ENCODE measurements at places on chromosomes 1 and 21.

- DNase-seq = no peak
Measured at GRCh38 chr21:33286076-33286475, 19.9 kb downstream of the IL10RB start.

DNA sequence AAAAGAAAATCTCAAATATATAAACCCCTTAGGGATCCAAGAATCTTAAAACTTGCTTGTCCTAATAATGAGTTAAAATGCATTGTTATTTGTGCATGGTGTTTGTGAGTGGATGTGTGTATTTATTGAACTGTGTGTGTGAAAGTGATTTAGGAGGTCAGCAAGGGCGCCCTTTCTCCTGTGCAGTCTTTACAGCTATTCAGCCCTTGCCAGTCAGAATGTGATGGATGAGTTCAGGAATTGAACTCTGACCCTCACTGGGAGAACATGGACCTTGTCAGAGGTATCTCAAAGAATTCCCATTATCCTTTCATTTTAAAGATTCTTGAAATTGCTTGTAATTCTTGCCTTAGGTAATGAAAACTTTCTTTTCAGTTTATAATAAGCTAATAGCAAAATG lies 493.0 kb upstream of the ADGRL4 start:
- no peak for DNase-seq

DNA sequence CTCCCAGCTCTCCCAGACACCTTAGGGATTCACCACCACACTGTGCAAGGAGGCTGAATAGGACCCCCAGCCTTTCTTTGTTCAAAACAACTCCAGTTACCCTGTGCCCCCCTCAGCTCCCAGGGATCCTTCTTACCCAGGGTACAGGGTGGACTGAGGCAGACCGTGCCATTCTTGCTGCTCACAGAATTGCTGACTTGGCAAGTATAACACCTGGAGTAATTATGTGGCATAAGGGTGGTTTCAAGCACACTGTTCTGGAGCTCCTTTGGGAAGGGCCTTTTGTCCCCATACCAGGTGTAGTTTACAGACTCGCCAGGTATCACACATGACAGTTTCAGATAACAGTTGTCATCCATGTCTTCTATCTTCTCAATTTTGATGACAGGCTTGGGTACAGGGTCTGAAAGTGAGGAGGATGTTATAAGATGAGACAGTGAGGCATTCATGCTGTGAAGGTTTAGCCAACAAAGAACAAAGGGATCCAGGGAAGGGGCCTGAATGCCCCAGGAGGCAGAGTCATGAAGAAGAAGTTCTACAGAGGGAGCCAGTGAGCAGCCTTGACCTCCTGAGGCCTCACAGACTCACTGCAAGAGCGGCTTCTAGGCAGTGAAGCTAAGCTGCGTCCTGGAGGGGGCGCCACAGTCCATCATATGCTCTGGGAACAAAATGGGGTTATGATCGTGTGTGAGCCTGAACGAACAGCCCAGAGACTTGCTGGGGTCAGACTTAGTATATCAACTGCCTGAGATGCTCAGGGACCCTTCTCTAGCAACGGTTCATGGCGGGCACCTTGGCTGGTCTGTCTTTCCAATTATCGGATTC lies 30.3 kb downstream of the CD48 start:
- DNase-seq = no peak

- no peak for DNase-seq
Measured at GRCh38 chr1:38834221-38834782, 25.3 kb downstream of the RRAGC start.

DNA sequence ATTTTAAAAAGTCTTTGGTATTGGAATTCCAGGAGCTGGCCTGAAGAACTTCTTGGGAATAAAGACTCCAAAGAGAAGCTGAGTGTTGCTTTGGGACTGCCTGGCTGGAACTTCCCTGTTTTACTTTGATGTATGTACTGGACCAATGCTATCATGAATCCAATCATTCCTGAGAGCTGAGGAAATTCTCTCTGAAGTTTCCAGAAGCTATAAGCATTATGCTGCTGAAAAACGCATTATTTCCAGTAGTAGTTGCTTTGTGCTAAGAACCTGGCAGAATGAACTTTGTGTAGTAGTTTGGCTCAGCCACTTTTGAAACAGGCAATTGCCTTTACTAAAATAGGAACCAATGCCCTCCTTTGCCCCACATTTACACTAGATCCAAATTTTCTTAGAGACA lies 260.7 kb downstream of the HLX start:
- no peak for DNase-seq

- DNase-seq = no peak
Measured at GRCh38 chr1:212290608-212291007, 5.4 kb downstream of the PPP2R5A start.

DNA sequence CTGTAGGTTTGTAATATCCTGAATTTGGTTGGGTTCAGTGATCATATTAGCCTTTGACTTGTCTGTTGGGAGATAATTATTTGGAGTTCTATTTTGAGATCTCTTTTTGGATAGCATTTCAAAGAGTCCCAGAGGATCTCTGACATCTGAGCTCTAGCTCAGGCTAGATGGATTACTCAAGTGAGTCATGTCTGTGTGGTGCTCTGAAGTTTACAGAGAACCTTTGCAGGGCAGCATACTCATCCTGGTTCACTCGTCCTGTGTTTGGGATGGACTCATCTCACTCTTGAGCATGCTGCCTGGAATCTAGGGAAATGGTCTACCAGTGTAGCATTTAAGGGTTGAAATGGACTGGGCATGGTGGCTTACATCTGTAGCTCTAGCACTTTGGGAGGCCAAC lies 29.4 kb upstream of the BMP8A start:
- DNase-seq = no peak

DNA sequence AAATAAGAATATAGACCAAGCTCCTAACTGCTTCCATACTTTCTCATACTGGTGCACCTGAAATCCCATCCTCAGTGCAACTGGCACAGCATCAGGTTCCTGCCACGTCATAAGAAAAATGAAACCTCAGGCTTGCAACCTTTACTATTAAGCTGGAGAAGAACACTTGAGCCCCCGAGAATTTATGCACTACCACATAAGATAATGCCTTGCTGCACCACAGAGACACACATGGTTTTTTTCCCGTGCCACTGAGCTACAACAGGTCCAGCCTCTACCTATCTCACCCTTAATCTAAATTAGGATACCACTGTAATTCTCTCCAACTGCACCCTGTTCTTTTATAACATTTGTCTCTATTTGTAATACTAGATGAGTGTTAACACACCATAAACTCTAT lies 174.5 kb downstream of the DENND1B start:
- no peak for DNase-seq

DNA sequence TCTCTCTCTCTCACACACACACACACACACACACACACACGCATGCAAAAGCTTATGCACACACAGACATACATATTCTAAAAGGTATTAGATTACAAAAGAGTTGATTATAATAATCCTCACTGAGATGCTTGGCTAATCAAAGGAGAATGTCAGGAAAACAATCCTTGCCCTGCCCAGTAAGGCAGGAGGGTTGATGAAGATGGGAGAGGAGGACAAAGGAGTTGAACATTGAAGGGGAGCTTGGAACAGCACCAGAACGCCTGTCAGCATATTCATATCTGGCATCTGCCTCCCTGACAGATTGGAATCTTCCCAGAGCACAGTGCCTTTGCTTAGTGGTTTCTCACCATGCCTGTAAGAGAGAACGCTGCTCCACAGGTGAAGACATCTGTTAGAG lies 68.6 kb upstream of the PALMD start:
- no peak for DNase-seq

- no peak for DNase-seq
Measured at GRCh38 chr1:227883073-227883520, 64.6 kb downstream of the WNT9A start.

GRCh38 chr1:171090604-171091003 lies at the start of gene FMO3:
Gene FMO3 (plus strand): TSS chr1:171090905. CDS start chr1:171092659, 1,754 bp downstream.
- no peak for DNase-seq

- peak; percentile 57 for DNase-seq
Measured at GRCh38 chr1:156160743-156161171, 7.4 kb downstream of the SEMA4A start.

- no peak for DNase-seq
Measured at GRCh38 chr1:203148127-203148526, 20.6 kb downstream of the ADORA1 start.

- DNase-seq = no peak
Measured at GRCh38 chr21:44927259-44927586, 6.5 kb upstream of the ITGB2 start.

DNA sequence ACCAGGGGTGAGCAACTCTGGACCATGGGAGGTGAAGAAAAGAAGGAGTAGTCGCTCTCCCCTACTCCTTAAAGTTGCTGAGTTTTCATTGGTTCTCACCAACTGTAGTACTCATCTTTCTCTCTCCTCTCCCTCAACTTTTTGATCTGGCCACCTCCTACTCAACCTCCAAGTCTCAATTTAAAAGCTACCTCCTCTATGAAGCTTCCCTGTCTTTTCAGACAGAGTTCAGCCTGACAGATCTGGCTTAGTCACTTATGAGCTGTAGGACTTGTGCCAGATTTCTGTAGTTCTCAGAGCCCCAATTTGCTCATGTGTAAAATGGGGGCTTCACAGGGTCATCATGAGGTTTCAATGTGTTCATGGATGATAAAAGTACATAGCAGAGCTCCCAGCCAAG lies 34.5 kb upstream of the HTR1D start:
- DNase-seq = no peak

DNA sequence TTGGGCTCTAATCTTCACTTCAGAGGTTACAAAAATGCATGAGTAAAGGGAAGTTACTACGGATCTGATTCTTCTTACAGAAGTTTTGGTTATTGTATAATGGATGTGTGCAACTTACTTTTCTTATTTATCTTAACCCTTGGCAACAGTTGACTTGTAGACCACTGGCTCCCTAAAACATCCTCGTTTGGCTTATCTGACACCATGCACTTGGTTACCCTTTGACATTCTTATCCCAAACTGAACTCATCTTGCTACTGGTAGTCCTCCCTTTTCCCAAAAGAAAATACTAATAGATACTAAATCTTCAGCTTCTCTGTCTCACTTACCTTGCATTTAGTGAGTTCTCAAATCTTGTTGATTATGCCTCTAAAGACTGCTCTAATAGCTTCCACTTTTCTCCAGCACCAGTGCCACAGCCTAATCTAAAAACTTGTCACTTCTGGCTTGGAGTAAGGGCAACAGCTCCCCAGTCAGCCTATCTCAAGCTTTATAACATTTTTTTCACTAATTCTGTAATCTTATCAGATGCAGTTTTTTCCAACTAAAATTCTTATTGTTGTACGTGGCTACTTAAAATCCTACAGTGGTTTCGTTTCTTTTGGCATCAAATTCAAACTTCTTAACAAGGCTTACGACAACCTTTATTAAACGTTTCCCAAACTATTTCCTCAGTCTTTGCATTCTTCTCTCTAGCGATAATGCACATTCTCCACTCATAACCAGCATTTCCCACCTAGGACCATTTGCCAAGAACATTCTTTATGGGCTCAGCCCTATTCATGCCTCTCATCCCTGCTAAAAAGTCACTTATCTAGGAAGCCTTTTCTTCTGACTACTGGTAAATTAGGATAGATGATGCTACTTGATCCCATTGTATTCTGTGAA lies 204.2 kb downstream of the KCNT2 start:
- DNase-seq = no peak

DNA sequence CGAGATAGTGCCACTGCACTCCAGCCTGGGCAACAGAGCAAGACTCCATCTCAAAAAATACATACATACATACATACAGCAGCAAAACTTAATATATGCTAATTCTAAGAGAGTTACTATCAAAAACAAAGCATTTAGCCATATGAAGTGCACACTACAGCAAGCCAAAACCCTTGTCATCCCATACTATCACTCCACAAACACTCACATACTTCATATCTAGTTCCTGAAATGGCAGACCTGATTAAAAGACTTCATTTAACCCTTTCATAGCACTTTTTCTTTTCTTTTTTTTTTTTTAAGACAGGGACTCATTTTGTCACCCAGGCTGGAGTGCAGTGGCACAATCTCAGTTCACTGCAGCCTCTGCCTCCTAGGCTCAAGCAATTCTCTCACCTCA lies 65.6 kb downstream of the COP1 start:
- DNase-seq = no peak

GRCh38 chr1:202146279-202146678 lies 1.7 kb upstream of the ARL8A start:
- no peak for DNase-seq

- no peak for DNase-seq
Measured at GRCh38 chr21:45390831-45391742, 13.9 kb upstream of the COL18A1 start.

GRCh38 chr1:41650028-41650880 lies 165.8 kb upstream of the EDN2 start:
- DNase-seq = no peak

GRCh38 chr1:161127649-161128048 lies 4.8 kb downstream of the DEDD start:
- no peak for DNase-seq

DNA sequence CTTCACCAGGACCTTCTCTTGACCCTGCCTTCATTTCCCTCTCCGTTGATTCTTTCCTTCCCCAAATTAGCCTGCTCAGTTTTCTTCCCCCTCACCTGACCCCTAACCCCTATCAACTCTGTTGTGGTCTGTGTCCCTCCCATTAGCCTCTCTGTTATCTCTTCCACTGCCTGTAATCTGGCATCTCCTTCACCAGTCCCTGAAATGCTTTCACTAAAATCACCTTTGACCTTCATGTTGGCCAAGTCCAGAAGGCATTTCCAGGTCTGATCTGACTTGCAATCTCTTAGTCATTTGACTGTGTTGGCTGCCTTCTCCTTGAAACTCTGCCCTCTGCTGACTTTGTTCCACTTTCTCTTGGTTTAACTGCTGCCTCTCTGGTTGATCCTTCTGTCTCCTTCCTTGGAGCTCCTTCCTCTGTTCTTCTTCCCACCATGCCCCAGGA lies 28.2 kb downstream of the ATP8B2 start:
- DNase-seq = peak; percentile 47

- DNase-seq = no peak
Measured at GRCh38 chr1:107141491-107142126, 770 bp downstream of the NTNG1 start.

- no peak for DNase-seq
Measured at GRCh38 chr1:22241811-22242210, 98.9 kb upstream of the WNT4 start.

DNA sequence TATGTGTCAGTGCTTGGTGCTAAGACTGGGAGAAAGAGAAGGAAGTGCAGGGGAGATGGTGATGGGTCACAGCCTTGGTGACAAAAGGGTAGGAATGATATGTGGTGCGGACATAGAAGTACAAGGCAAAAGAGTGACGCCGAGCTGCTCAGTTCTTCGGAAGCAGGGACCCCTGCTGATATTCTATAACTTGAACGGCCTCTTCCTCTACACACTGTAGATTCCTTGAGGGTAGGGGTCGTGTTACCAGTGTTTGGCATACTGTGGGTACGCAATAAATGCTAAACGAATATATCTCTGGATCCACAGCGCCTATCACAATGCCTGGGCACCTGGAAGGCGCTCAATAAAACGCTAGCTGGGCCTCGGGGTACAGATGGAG lies 488 bp downstream of the DBT start:
- no peak for DNase-seq

DNA sequence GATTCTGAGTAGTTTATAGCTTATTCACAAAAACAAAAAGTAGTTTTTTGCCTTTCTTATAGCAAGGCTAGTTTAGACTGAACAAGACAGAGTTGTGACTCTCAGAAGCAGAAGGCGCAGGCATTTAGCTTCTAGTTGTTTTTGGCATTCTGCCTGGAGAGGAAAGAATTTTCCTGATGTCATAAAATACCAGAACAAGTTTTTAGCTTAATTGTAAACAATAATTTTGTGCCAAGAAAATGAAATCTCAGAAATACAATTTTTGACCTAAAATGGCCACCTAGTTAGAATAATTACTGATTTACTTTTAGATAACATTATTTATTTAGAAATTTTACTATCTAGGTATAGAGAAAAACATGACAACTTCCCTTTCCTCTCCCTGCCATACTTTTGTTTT lies 1.0 kb downstream of the DNAJB4 start:
- DNase-seq = no peak
